ENCODE measurements at places on chromosomes 3 and 15.

- no peak for DNase-seq
Observed at GRCh38 chr15:45134046-45134445, 4.3 kb downstream of the DUOX1 start.

GRCh38 chr3:143416229-143416628 is 296.7 kb downstream of the CHST2 start:
- DNase-seq, result no peak

DNA sequence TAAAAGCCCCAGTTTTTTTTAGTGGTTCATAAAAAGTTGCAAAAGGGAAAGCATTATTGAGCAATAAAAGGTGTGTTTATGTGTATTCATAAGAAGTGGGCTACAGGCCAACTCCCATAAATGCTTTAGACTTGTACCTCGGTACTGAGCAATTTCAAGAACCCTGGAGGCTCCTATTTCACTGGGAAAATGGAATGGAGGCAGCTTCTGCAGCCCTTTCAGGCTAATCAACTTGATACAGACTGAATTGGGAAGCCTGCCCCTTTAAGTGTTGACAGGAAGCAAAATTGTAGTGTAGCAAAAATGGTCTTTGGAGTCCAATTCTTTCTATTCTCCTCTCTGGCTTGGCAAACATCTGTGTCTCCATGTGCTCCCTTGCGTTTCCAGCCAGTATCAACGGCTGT is 118.8 kb downstream of the ECT2 start:
- DNase-seq, result no peak

DNA sequence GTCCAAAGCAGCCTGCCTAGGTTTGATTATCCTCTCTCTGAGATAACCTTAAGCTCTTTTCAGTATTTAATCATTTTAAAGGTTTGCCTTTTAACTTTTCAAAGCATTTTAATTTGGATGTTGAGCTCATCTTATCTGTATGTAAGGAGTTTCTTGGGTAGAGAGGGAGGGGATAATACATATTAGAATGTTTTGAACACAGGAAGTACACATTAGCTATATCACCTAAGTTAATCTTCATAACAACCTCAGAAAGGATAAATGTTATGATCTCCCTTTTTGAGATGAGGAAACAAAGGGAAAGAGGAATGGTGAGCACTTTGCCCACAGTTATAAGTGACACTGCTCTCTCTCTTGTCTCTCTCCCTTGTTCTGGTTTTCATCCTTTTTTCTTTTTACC is 2.2 kb upstream of the CD47 start:
- no peak for DNase-seq

Measured in erythroblast (primary cell).